CD4-positive, alpha-beta T cell treated with Interleukin-6 at 100 ng/mL for 8 hours (primary cell): ENCODE measurements at places on chromosomes 3 and 15.

GRCh38 chr3:114057011-114057347, 442 bp downstream of the QTRT2 start:
- no peak for DNase-seq

DNA sequence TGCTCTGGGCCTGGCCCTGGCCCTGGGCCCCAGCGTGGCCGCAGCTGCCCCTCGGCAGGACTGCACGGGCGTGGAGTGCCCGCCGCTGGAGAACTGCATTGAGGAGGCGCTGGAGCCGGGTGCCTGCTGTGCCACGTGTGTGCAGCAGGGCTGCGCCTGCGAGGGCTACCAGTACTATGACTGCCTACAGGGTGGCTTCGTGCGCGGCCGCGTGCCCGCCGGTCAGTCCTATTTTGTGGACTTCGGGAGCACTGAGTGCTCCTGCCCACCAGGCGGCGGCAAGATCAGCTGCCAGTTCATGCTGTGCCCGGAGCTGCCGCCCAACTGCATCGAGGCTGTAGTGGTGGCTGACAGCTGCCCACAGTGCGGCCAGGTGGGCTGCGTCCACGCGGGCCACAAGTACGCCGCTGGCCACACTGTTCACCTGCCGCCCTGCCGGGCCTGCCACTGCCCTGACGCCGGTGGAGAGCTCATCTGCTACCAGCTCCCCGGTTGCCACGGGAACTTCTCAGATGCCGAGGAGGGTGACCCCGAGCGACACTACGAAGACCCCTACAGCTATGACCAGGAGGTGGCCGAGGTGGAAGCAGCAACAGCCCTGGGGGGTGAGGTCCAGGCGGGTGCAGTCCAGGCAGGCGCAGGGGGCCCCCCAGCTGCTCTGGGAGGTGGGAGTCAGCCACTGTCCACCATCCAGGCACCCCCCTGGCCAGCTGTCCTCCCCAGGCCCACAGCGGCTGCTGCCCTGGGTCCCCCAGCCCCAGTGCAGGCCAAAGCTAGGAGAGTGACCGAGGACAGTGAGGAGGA, 21.7 kb downstream of the FBLN2 start:
- DNase-seq: no peak

DNA sequence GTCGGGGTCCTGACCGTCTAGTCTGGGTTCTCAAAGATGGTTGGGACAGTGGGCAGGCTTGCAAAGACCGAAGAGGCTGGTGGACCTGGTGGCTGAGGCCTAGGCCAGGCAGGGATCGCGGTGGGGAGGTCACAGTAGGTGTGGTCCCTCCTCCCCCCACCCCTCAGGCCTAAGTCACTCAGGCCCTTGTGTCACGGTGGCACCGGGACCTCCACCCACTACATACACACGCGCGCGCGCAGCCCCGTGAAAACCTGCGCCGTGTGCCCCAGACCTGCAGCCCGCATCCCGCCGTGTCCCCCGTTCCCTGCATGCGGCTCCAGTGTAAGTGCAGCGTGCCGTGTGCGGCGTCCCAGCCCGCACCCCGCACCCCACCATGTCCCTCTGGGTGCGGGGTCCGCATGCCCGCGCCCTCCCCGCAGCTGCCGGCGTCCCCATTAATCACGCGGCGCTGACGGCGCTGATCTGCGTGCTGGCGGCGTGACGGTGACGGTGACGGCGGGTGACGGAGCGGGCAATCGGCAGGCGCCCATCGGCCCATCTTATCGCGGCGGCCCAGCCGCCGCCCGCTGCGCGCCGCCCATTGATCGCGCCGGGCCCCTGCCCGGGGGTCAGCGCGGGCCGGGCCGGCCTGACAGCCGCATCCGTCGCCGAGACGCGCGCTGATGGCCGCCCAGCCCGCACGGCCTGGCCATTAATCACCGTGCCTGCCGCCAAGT, 24.4 kb downstream of the SEC61A1 start:
- DNase-seq: no peak

- no peak for DNase-seq
These were observed 39.4 kb downstream of the THSD4 start for GRCh38 chr15:71154607-71155200.

- DNase-seq: no peak
These were observed 163.5 kb downstream of the GOLGA6L4 start for GRCh38 chr15:84398763-84399701.

GRCh38 chr3:64880916-64881315, 193.1 kb upstream of the ADAMTS9 start:
- no peak for DNase-seq

- DNase-seq: no peak
These were observed 242.0 kb downstream of the MAGI1 start for GRCh38 chr3:65796676-65797075.

DNA sequence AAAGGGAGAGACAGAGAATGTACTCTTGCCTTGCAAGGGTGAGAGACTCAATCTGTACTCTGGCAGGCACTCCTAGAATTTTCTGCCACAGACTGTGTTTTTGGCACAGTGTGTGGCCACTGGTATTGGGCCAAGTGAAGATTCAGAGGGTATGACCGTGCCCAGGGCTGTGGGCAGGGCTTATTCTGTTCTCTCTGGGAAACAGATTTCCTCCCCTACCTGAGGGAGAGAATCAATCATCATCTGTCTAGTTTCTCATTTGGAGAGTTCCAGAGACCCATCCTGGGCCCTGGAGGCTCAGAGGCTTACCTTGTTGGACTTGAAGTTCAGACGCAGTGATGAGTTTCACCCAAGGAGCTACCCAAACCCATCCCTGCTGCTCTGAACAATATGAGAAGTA, 28.2 kb downstream of the CSTA start:
- no peak for DNase-seq

GRCh38 chr3:194938845-194939531, 253.3 kb downstream of the FAM43A start:
- no peak for DNase-seq

DNA sequence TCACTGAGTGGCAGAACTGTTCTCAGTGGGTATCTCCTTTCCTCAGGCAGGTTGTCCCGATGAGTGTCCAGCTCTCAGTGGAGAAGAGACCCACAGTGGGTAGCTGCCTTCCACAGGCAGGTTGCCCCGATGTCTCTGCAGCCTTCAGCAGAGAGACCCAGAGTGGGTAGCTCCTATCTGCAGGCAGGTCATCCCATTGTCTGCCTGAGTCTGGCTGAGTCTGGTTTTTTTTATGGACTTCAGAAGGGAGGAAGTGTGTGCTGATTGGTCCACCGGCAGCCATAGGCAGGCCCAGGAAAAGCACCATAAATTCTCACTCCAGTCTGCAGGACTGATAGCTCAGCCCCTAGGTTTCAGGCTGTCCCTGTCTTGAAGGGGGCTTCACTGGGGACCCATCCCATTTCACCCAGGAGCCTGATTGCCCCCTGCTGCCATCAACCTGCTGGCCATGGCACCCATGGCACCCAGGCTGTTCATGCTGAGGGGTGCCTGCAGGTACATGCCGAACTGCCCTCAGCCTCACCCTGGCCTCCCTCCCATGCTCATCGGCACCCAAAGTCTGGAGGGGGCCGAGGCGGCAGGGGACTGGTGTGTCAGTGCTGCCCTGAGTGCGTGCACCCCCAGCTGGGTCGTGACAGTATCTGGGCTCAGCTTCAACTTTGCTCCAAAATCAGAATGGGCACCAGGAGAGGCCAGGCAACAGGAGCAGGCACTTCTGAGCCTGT, 3.6 kb upstream of the LIMD1 start:
- DNase-seq: no peak

DNA sequence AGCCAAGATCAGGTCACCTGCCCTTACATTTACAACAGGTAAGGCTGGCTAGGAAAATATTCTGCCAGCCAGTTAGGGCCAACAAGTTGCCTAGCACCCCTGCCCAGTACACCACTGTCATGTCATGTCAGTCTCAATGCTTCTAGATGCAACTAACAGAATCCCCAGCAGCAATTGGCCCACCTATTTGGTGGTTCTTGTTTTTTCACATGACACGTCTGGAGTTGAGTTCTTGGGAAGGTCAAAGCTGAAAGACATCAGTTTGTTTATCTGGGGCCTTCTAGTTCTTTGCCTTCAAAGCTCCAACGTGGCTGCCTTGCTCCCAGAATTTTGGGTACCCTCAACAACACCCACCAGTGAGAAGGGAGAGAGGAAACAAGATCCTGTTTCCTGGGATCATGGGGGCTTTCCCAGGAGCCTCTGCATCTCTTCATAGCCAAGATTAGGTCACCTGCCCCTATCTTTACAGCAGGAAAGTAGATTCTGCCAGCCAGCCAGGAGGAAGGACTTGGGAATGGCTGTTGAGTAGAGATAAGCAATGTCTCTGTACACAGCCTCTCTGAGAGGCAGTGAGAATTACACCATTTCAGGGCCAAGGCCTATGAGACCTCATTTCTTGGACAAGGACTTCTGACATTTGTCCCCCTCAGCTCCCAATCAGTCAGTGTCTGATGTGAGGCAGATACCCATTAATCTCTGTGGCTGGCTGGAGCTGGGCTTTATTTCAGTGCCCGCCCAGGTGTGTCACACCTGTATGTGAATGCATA, 8.6 kb downstream of the GPX1 start:
- no peak for DNase-seq

DNA sequence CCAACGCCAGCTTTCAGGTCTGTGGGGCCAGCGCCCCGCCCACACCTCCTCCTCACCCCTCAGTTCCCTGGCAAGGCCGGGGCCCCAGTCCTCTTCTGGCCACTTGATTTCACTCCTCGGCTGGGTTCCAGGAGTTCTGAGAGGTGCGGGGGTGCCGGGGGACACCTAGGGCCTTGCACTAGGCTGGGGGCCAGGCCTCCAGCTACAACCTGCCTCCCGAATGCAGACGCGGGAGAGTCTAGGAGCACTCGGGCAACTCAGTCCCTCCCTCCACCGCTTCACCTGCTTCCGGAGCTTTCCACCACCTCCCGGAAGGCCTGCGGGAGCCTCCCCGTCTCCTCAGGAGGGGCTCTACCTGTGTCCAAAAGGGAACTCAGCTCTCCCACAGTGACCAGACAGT, 35.6 kb downstream of the TNK2 start:
- DNase-seq: no peak

DNA sequence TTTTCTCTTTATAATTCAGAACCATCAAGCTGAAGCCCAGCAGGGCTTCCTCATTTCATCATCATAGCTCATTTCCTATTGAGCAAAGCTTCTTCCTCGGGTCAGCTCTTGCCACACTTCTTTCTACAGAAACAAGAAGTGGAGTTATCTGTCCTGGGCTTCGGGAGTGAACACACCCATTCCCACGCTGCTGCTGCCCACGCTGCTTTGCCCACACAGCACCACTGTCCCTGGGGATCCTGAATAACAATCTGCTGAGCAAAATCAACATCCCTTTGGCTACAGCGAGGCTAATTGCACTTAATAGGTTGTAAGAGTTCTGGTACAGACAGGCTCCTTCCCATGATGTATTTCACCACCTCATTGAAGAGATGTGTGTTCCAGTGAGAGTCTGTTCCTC, 23.7 kb downstream of the CEP19 start:
- DNase-seq: no peak

GRCh38 chr3:156819842-156820691, 6.1 kb upstream of the LEKR1 start:
- DNase-seq: no peak

DNA sequence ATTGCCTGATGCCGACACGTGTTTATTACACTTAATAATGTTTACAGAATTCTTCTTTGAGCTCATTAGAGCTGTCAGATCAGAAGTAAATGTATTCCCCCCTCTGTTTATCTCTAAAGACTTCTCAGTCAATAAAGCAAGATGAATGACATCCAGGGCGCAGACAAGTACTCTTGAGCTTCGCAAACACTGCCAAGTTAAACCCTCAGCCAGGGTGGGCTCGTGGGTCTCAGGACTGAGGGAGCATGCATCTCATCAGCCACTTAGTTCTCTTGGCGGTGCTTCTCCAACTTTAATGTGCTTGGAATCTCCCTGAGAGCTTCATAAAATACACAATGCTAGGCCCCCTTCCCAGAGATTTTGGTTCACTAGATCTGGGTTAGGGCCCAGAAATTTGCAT, 333.9 kb upstream of the THRB start:
- no peak for DNase-seq

GRCh38 chr3:4994823-4995499, 15.7 kb downstream of the BHLHE40 start:
- DNase-seq: no peak

DNA sequence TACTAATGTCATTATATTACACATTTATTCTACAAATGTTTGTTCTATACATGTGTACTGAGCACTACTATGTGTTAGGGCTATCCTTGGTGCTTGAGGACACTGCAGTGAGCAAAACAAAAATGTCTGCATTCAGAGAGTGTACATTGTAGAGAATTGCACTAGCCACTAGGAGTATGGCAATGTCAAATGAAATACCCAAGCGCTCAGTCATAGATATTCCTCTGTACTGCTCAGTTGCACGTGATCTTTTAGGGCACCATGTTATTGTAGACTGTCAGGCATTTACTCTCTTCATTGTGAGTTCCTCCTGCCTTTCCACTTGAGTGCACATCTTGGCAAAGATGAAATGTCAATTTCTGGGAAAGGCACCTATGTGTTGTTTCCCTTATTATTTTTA, 36.8 kb downstream of the FNDC3B start:
- no peak for DNase-seq

DNA sequence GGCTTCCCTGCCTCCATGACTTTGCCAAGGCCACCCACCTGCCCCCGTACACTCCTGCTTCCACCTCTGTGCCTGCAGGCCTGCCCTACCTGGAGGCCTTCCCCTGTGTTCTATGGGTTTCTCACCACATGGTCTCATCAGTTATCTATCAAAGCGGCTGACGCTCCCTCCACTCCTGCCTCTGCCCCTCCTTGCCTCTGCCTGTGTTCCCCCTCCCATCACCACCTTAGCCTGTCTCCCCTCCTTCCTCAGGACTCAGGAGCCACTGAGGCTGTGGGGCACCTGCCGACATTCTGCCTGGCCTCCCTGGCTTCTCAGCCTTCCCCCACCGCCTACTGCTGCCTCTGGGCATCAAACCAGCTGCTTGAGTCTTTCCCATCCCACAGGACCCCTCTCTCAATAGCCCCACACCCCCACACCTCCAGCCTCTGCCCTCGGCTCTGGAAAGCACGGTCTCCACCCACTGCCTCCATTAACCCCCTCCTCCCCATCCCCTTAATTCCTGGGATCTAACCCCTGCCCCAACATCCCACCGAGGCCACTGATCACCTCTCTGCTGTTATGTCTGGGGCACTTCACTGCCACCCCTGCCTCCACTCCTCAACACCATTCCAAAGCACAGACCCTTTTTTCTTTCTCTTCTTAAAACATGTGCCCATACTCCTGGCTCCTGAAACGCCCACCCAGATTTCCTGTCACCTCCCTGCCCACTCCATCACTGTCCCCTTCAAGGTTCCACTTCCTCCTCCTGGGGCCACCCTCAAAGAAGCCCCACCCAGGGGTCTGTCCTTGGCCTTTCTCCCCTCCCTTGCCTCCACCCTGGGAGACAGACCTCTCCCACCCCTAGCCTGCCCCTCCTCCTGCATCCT, 24.4 kb upstream of the CYP11A1 start:
- DNase-seq: no peak

- no peak for DNase-seq
These were observed 48.3 kb downstream of the GREM1 start for GRCh38 chr15:32766101-32766500.
